NCI-H226 (cell line): ENCODE measurements at places on chromosomes 11 and 22.
A peak's percentile ranks its signal among the peaks of the same experiment; 100 is the strongest.

- peak; percentile 70 for DNase-seq
These were observed 769.1 kb upstream of the LUZP2 start for GRCh38 chr11:23727794-23728193.

GRCh38 chr11:70697701-70698100 is 299.4 kb downstream of the CTTN start:
- DNase-seq = no peak

DNA sequence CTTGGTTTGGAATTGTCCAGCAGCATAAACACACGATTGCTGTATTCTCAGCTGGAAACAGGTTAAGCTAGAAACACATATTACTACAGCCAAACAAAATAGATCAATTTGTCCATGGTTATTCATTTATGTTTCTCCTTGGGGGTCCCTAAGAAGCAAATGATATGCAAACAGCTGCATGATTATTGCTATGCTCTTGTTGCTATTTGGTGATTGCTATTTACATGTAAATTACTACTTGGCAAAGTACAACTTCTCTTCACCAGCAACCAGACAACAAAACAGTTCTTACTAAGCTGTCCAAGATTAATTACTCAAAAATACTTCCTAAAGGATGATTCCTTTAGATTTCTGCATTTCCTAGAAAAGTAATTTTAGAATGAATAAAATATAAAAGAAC is 567.9 kb upstream of the ARHGAP42 start:
- DNase-seq = no peak

DNA sequence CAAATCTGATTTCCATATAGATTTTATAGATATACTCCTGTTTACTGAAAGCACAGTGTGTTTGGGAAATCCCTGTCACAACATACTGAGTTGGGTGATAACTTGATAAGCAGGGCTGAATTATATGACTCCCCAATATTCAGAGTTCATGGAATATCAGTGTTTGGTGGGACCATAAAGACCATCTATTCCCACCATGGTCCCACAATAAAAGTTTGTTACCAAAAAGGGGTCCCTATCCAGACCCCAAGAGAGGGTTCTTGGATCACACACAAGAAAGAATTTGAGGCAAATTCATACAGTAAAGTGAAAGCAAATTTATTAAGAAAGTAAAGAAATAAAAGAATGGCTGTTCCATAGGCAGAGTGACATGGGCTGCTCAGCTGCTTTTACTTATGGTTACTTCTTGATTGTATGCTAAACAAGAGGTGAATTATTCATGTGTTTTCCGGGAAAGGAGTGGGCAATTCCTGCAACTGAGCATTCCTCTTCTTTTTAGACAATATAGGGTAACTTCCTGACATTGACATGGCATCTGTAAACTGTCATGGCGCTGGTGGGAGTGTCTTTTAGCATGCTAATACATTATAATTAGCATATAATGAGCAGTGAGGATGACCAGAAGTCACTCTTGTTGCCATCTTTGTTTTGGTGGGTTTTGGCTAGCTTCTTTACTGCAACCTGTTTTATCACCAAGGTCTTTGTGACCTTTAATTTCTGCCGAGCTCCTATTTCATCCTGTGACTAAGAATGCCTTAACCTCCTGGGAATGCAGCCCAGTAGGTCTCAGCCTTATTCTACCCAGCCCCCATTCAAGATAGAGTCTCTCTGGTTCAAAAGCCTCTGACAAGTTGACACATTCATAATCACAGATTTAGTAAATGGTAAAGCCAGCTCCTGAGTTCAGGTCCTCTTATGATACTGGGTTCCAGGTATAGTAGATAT is 240.6 kb upstream of the PDGFD start:
- DNase-seq = peak; percentile 18

DNA sequence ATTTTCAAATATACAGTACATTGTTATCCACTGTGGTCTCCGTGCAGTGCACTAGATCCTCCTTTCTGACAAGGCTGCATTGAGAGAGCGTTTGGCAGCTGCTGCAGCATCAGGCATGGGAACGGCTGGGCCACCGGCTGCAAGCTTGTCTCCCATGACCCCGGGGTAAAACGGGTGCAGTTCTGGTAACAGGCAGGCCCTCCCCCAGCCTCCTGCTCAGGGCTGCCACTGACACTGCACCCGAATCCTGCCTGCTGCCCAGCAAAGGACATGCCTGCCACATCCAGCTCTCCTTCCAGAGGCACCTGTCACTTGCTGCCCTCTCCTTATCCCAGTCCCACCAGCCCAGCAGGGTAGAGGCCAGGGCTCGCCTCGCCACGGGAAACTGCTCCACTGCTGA is 124.5 kb upstream of the TMEM45B start:
- DNase-seq = no peak

- no peak for DNase-seq
These were observed 5.0 kb upstream of the LIMK2 start for GRCh38 chr22:31206896-31207687.

DNA sequence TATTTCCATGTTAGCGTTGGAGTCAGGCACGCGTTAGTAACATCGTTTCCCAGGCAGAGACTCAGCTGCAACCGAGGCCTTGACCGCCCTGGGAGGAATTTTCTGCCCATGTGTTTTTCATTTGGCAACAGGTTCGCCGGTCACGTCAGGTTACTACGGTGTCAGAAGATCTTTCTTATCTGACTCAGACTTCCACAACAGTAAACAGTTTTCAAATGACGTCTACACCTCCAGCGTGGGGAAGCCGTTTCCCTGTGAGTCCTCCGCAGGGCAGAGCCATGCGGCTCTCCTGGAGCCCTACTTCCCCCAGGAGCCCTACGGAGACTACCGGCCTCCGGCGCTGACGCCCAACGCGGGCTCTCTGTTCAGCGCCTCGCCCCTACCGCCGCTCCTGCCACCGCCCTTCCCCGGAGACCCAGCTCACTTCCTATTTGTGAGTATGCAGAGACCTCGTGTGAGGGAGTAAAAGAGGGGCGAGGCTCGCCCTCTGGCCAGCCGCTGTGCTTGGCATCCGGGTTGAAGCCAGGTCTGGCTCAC is 14.3 kb upstream of the POU2AF3 start:
- no peak for DNase-seq

DNA sequence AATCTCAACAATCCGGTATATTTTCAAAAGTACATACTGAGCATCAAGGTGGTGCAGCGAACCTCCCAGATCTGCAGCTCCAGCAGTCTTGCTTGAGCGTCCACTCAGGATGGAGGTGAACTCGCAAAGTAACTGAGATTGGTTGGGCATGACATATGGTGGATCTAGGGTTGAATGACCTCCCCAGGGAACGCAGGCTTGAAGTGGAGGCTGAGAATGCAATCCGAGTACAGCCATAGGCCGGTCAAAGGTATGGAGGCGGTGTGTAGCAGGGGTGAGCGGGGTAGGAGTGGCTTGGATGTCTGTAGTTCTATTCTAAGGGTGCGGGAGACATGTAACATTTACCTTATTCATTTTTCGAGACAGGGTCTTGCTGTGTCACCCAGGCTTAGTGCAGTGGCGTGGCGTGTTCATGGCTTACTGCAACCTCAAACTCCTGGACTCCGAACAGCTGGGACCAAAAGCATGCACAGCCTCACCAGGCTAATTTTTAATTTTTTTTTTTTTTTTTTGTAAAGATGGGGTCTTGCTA is 631 bp upstream of the C22orf39 start:
- no peak for DNase-seq
